Heart right ventricle (tissue), 16 donors: ENCODE measurements at places on chromosomes 4 and X. TPM values are rescaled to one million over a fixed set of nuclear protein-coding genes. Genes with fewer than 3 reads are reported as not detected.

CCDC149 gene
- 10.7 TPM for total RNA-seq

DNA sequence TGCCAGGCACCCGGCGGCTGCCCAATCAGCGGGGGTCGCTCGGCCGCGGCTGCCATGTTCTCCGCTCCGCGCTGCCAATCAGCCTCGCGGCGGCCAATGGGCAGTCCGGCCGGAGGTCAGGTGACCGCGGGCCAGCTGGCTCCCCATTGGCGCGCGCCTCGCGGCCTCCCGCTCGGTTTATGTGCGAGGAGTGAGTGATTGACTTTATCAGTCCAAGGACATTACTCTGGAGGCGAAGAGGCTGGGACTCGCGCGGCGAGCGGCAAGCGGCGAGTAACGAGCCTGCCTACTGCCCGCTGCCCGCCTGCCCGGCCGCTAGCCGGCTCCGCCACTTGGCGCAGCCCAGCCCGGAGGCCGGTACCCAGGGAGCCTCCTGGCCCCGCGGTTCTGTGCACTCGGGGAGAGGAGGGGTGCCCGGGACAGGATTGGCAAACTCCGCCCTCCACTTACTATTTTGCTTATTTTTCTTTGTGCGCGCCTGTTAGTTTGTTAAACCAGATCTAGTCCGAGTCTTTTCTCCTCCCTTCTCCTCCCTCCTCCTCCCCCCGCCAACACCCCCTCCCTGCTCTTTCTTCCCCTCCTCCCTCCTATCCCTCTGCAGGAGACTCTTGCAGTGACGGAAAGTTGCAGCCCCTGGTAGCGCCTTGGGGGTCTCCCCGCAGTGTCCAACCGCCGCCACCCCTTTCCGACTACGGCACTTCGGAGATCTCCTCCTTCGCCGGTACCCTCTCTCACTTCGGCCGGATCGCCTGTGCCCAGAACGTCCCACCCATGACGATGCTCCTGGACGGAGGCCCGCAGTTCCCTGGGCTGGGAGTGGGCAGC lies at the start of gene ZIC3:
Gene ZIC3 (plus strand): TSS at position 207 of the 825 bp plus-strand sequence. CDS start 565 bp downstream, at position 772.
- peak; percentile 29 for DNase-seq

- DNase-seq: no peak
Measured at GRCh38 chrX:6029014-6029413, 199.7 kb downstream of the NLGN4X start.

SLIT2 gene
- 5.1 TPM for total RNA-seq

GAGE1 gene
- not detected for total RNA-seq

COX7B2 gene
- total RNA-seq: not detected

CCDC160 gene
- total RNA-seq: not detected

DNA sequence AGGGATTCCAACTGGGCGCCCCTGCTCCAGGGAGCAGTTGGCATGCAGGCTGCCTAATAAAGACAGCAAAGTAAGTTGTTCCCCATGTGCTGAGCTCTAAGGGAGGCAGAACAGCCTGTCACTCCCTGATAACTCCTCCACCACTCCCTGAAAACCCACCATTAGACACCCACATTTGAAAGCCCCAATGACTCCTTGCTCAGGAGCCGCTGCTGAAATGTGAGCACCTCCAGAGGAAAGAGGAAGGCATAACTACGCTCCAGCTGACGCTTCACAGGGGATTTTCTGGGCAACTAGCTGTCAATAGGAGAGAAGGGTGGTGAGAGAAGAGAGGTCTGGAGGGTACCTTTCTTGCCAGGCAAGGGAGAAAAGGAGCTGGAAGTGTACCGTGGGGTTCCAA lies 62.5 kb downstream of the NPY1R start:
- no peak for DNase-seq

DNA sequence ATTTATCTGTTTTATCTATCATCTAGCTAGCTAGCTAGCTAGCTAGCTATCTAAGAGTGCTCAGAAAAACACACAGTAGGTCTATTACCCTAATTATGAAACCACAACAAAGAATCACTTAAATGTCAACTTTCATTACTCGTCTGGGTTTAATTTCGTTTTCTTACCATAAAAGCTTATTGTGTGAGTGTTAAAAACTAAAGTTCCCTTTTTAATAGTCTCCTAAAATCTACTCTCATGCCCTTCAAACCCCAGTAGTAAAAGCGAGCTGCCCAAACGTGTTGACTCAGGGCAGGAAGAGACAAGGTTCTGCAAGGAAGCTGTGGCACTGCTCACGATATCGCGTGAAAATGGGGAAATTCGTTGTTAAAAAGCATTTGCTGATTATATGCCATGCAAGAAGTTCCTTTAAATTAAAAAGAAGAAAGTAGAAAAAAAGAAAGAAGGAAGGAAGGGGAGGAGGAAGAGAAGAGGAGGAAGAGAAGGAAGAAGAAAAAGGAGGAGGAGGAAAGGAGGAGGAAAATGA lies 595 bp downstream of the MBNL3 start:
- DNase-seq: peak; percentile 4

- DNase-seq: no peak
Measured at GRCh38 chr4:59127743-59128142, 2017.6 kb upstream of the IGFBP7 start.

AMELX gene
- not detected for total RNA-seq

CFI gene
- 5.2 TPM for total RNA-seq

RHOXF2B gene
- not detected for total RNA-seq

- DNase-seq: peak; percentile 72
Measured at GRCh38 chr4:151276787-151277562, at the start of gene PRSS48. TSS of gene PRSS48 (plus strand) at chr4:151277161. CDS start at chr4:151277173, 12 bp downstream.

DNA sequence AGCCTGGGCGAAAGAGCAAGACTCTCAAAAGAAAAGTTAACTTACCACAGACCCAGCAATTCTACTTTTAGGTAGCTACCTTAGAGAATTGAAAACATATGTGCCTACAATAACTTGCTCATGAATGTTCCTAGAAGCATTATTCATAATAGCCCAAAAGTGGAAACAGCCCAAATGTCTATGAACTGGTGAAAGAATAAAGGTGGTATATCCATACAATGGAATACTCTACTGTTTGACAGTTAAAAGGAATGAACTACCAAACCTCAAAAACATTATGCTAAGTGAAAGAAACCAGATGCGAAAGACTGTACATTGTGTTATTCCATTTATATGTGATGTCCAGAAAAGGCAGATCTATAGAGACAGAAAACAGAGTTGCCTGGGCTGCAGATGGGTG lies 131.4 kb downstream of the UCHL1 start:
- no peak for DNase-seq

TMEM255A gene
- 0.33 TPM for total RNA-seq

DNA sequence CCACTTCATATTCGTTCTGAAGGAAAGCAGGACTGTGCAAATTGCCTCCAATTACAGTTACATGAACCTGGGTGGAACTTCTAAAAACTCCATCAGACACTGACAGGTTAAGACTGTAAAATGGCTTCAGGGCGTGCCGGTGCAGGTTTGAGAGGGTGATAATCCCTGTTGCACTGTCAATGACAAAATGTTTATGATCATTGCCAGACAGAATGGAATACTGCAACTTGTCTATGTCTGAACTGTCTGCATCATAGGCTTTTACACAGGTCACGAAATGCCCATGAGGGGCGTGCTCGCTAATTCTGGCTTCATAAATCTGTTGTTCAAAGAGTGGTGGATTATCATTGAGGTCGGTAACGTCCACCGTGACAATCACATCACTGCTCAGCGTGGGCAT lies 63.7 kb upstream of the MTNR1A start:
- DNase-seq: no peak

ARR3 gene
- not detected for total RNA-seq

- no peak for DNase-seq
Measured at GRCh38 chrX:28120072-28120471, 138.8 kb upstream of the DCAF8L1 start.

UGT8 gene
- total RNA-seq: not detected

- DNase-seq: no peak
Measured at GRCh38 chr4:122476126-122476525, 19.6 kb upstream of the IL2 start.

PNMA6E gene
- total RNA-seq: not detected

TAF7L gene
- not detected for total RNA-seq

NEXMIF gene
- total RNA-seq: 0.17 TPM

GRCh38 chr4:125951261-125951887 lies 636.6 kb downstream of the FAT4 start:
- DNase-seq: no peak

DNA sequence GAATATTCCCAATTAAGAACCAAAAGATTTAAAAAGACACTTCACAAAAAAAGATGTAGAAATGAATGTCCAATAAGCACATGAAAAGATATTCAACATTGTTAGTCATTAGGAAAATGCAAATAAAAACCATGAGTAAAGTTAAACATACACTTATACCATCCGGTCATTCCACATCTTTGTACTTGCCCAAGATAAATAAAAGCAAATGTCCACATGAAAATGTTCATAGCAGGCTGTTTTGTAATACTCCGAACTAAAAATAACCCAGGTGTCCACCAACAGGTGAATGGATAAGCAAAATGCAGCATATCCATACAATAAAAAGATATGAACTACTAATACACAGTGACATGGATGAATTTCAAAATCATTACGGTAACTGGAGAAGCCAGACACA lies 28.6 kb upstream of the ZCCHC4 start:
- no peak for DNase-seq

DNA sequence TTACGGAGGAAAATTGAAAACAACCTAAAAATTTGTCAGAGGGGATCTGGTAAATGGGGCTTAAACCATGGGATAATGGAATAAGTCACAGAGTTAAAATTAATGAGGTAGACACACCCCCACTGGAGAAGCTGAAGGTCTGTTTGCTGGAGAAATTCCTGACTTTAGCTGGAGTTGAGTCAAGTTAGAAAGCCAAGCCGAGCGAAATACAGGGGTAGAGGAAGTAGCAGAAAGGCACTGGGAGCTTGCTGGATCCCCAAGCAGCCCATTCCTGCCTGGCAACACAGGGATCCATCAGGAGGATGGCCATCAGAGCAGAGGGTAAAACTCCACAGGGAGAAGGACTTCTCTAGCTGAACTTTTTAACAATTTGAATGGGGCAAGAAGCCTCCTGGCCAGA lies 163.8 kb downstream of the ATRX start:
- DNase-seq: no peak

IRS4 gene
- total RNA-seq: not detected

YY2 gene
- total RNA-seq: 0.63 TPM

DNA sequence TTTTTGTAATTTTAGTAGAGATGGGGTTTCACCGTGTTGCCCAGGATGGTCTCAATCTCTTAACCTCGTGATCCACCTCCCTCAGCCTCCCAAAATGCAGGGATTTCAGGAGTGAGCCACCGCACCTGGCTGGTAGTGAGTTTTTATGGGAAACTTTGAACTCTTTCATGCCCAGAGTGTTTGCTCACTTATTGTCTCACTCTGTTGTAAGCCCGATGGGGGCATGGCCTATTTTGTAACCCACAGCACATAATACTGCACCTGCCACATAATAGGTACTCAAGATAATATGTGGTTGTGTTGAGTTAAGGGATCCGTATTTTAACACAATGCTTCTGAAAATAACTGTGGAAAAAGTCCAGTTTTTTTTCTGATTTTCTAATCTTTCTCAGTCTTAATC lies 109.6 kb upstream of the GIMD1 start:
- no peak for DNase-seq

PUDP gene
- total RNA-seq: 19.5 TPM

EXOC1L gene
- total RNA-seq: not detected

GRCh38 chr4:167020410-167020809 lies 213.9 kb downstream of the SPOCK3 start:
- no peak for DNase-seq

- no peak for DNase-seq
Measured at GRCh38 chr4:15054541-15054940, 52.3 kb downstream of the CPEB2 start.

DNA sequence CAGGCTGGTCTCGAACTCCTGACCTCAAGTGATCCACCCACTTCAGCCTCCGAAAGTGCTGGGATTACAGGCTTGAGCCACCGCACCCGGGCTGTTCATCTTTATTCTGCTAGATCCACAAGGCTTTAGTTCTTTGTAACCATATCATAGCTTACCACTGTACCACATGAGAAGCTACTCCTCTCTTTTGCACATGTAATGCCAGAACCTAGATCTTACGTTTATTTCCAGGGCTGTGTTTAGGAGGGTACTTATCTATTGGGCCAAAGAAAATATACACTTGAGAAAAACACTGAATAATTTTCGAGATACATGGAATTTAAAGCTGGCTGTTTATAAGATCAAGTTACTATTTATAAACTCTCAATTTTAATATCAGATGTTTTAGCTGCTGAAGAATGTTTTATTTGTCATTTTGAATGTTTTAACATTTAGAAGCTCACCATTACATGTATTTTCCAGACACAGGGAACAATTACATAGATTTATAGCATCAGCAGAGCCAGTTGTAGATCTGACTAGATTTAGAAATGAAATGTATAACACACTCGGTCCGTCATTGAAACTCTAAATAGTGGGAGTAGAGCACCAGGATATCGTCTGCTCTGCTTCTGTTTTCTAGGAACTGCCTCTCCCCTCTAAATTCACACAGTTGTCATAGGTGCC lies 155.3 kb upstream of the HAND2 start:
- DNase-seq: no peak

DNA sequence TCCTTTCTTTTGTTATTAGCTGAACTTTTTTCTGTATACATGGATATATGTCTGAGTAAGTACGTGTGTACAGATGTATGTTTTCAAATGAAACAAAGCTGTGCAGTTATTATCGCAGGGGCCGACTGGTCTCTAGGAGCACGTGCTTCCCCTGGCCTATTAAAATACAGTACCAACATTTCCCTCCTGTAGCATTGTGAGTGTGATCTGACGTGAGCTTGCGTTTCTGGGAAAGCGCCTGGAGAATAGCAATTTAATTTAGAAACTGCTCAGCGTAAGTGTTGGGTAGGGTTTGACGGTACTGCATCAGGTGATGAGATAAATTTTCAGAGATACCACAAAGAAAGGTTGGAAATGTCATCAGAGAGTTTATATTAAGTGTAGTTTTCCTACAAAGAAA lies 173.3 kb downstream of the FBXO8 start:
- no peak for DNase-seq

PCSK1N gene
- total RNA-seq: not detected

- no peak for DNase-seq
Measured at GRCh38 chr4:99845708-99846469, 29.3 kb downstream of the DAPP1 start.
